ENCODE measurements at places on chromosomes 11 and 22.

DNA sequence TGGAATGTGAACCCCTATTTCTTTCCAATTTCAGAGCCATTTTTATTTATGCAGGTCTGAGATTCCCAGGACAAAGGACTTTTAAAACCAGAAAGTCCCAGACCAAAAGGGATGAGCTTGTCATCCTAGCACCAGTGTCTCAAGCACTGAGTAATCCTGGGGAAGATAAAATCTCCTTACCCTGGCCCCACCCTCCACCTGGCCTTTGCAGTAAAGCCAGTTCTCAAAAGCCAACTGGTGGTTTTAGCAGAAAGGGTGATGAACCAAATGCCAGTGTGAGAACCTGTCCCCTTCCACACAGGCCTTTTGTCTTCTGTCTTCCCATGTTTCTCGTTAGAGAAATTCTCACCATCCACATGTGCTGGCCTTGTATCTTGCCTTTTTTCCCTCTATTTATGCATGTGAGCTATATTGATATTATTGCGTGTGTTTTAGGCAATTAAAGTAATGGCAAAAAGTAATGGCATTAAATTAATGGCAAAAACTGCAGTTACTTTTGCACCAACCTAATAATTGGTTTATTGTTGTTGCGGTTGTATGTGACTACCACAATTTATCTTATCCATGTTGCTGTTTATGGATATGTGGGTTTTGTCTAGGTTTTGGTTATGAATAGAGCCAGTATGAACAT lies 191.3 kb downstream of the MYO18B start:
- no peak for DNase-seq

GRCh38 chr11:66289548-66290329 lies 796 bp upstream of the YIF1A start:
- peak; percentile 69 for DNase-seq

DNA sequence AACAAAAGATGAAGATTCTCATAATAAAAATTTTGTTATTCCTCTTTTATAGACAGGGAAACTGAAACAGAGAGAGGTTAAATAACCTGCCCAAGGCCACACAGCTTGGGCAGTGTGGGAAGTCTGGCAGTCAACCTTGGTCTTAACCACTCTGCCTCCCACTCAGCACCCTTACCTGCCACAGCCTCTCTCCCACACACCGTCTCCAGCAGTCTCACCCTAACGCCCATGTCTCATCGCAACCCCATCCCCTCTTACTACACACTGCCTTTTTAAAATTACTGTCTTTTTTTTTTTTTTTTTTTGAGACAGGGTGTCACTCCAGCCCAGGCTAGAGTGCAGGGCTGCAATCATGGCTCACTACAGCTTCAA lies 25.0 kb downstream of the ARRB1 start:
- peak; percentile 21 for DNase-seq

GRCh38 chr11:132466983-132467382 lies 1065.3 kb downstream of the OPCML start:
- no peak for DNase-seq

GRCh38 chr22:35905894-35906293 lies 122.7 kb downstream of the RBFOX2 start:
- no peak for DNase-seq

DNA sequence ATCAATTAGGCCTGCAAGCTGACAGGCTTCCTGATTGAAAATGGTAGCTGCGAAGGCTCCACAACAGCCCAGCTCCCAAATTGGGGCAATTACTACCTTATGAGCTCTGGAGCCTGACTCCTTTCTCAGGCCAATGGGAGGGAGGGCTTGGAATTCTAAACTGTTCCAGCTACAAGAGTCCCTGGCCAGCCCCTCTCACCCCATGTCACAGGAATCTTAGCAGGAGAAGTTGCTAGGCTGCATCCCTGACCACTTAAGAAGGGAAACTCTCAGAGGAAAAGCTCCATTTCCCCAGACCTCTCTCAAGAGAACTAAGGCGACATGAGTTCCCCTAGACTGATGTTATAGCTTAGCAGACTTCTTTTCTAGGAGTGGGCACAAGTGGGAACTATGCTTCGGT lies 4.9 kb downstream of the LRP4 start:
- no peak for DNase-seq

DNA sequence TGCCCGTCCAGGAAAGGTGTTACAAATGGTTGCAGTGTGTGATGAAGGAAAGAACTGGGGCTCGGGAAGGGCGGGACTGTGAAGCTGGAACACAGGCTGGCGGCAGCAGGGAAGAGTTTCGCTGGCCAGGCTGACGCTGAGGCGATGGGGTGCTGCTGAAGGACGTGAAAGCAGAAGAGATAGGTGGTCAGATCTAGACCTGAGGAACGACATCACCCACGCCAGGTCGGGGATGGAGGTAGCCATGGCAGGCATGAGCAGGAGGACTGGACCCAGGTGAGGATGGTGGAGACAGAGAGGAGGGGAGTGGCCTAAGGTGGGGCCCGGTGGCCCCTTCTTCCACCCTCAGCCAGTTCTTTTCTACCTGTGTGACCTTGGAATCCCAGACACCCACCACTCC lies 9.1 kb downstream of the CDC42EP2 start:
- no peak for DNase-seq

- DNase-seq = no peak
These were observed 2.7 kb downstream of the DTX4 start for GRCh38 chr11:59174664-59175033.

Data from stimulated activated CD4-positive, alpha-beta T cell treated with anti-CD3 and anti-CD28 coated beads, Interleukin-2, amount 100 ng/mL, for 4 hours (primary cell).